Stimulated activated CD4-positive, alpha-beta T cell treated with anti-CD3 and anti-CD28 coated beads, Interleukin-4, amount 100 ng/mL, for 1 hour (primary cell): ENCODE measurements at places on chromosomes 2 and 18.

DNA sequence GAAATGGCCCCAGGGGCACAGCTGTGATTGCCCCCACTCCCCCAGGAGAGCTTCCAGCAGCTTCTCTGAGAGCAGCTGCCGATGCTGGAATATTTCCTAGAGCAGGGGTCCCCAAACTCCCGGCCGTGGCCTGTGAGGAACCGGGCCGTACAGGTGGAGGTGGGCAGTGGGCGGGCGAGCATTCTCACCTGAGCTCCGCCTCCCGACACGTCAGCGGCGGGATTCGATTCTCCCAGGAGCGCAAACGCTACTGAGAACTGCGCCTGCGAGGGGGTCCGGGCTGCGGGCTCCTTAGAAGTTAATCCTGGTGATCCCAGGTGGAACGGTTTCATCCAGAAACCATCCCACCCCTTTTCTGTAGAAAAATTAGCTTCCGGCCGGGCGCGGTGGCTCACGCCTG, 69.1 kb upstream of the PXDN start:
- no peak for DNase-seq

- DNase-seq = no peak
Observed at GRCh38 chr18:78542204-78542603, 437.4 kb upstream of the SALL3 start.

- DNase-seq = no peak
Observed at GRCh38 chr2:194526121-194526520, 1130.9 kb upstream of the SLC39A10 start.

GRCh38 chr2:62654423-62654791, 51.1 kb upstream of the EHBP1 start:
- no peak for DNase-seq

GRCh38 chr2:201984800-201985525, 48.7 kb upstream of the FZD7 start:
- DNase-seq = no peak

DNA sequence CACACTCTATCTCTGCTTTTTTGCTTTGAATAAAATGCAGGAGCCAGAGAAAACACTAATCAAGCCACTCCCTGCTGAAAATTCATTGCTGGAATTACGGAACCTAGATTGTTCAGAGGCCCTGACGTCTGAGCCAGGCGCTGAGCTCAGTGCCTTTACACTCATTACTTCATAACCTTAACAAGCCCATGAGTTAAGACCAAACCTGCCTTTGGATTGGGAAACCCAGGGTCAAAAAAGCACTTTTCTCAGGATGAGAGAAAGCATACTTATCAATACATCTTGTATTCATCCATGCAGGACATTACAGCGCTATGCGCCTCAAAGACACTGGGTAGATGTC, 762 bp downstream of the INO80C start:
- DNase-seq = no peak

DNA sequence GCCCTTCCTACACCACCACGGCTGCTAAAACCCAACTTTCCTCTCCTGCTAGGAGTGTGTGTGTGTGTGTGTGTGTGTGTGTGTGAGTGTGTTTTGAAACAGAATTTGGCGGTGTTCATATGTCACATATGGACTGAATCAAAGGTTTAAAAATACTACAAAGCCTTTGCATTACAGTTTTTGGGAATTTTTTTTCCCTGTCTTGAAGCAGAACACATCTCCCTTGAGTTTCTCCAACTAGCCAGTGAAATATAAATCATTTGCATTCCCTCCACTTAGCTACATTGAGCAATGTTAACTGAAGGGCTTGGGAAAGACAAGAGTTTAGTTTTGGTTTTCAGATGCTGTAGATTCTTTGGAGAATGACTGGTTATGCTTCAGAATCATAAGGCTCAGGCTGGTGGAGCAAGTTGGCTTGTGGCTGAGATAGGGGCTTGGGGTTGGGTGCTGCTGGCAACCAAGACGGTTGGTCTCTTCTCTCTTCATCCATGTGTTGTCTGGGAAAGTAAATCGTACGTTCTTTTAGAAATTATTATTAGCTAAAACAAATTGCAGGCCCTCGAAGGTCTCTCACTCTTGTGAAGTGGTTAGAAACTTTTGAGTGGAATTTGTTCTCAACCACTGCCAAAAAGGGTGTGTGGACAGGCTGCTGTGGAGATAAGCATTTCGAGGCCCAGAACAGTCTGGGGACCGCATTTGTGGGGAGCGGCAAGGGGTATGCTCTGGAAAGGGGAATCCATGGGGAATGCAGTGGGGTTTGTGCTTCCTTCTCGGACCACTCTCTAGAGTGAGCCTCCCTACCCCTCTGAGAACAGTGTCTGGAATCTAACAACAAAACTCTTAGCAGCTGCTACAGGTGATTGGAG, 1.4 kb downstream of the NRP2 start:
- no peak for DNase-seq

DNA sequence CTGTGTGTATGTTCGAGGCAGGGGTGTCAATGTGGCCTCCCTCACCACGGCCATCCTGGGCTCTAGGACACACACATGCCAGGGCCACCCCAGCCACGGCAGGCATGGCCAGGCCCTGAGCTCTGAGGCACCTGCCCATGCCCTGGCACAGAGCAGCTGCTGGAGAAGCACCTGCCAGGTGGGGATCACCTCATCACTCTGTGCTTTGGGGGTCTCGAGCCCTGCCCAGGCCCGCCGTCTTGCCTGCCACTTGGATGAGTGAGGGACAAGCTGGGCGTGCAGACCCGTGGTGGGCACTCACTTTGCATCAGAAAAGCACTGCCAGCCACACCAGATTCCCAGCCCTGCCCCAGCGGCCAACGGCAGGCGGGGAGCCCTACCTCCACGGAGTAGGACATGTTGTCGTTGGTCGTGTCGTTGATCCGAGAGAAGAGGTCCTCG, 33.1 kb downstream of the KIF1A start:
- DNase-seq = no peak

DNA sequence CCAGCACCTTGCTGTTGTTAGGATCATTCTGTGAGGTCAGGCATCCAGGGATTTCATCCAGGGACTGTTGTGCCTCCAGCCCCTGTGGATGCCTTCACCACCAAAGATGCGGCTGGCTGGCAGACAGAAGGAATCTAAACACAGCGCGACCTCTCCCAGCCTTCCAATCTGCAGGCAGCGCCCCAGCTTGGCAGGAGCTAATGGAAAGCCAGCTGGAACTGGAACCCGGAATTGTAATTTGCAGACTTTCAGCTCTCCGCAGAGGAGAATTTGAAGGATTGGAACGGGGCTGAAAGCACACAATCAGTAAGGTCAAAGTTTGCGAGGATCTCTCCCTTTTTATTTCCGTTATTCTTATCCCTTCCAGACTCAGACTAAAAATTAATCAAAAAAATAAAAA, 127.8 kb downstream of the TRIB2 start:
- no peak for DNase-seq

DNA sequence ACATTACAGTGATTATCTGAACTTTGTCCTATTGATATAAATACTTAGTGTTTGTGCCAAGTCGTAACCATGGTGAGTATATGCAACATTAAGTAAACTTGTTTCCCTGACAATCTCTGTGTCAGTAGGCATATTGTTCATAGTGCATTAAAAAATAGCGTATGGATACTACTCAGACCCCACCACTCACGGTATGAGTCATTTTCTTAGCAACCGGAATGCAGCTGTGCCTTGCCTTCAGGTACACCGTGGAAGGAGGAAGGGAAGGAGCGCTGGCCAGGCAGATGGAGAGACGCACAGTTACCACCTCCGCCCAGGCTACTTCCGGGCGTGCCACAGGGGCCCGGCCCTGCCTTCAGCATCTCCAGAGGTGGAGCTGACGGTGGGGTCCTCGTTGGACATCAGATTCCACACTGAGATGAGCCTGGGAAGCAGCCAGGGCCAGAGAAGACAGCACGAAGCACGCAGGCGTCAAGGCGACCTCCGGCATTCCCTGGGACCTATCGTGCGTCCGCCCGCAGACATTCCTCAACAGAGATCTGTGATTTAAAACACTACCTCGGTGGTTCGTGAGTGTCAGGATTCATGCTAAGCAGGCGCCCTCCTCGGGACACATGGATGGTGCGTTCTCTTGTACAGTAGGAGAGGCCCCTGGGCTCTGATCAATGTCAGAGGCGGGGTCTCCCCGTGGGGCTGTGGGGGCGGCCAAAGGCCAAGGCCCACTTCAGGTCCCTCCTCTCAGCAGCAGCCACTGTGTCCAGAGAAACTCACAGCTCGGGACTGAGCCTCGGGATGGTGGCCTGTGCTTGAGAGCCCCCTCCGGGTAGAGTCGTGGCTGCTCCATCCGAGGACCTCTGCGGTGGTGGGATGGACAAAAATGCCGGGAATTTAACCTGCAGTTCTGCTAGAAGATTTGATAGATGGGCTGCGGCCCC, 82.2 kb upstream of the HDAC4 start:
- no peak for DNase-seq

- DNase-seq = no peak
Observed at GRCh38 chr2:233089851-233090250, 29.7 kb downstream of the INPP5D start.

GRCh38 chr18:22828171-22828570, 105.0 kb upstream of the RBBP8 start:
- DNase-seq = no peak

DNA sequence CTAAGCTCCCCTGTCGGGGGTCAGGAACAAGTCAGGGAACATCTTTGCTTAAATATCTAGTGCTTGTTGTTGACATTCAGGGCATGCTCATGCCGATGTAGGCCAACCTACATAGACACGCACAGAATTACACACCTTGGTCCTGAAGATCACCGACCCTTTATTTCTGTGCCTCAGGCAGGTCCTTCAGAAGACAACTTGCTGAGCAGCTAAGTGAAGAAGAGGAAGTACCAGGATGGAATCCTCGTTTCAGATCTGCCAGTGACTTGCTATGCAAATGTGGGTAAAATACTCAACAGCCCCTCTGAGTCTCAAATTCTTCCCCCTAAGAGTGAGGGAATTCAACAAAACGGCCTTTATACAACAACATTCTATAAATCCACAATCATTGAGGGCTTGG, 494.7 kb downstream of the BCL11A start:
- DNase-seq = no peak
